ENCODE measurements at places on chromosomes 7 and 10.

GRCh38 chr7:71488308-71488707 is 356.4 kb downstream of the GALNT17 start:
- no peak for DNase-seq

DNA sequence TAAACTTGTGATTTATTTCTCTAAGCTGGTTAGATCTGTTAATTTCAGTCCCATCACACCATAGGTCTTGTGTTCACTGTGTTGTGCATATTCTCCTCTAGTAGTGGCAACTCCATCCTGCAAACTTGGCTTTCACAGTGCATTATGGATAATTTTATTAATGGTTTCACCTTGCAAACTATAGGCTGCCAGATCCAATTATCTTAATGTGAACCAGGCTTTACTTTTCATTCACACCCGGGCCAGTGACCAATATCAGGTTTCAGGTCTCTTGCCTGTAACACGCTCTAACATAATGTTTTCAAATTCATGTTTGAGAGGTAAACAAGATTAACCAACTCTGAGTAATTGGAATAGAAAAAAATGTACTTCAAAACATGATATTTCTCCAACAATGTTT is 1293.0 kb downstream of the REEP3 start:
- DNase-seq: no peak

- no peak for DNase-seq
Measured at GRCh38 chr10:119479532-119479931, 63.0 kb downstream of the RGS10 start.

DNA sequence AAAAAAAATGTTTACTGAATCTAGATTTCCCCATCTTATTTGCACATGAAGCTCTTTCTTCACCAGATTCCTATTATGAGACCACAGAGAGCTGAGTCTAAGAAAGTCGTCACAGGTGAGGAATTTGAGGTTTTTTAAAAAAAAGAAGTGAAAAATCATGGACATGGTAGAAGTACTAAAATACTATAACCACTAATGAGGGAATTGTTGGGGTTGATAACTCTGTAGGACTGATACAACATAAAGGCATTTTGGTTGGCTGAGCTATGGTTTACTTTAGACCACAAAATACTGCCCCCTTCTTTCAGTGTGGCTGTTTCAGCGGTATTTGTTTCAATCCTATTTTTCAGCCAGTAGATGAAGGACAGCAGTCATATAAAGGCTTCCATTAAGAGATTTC is 1111.3 kb downstream of the TYW1 start:
- DNase-seq: no peak

GRCh38 chr7:10802526-10802925 is 171.1 kb upstream of the PHF14 start:
- no peak for DNase-seq

DNA sequence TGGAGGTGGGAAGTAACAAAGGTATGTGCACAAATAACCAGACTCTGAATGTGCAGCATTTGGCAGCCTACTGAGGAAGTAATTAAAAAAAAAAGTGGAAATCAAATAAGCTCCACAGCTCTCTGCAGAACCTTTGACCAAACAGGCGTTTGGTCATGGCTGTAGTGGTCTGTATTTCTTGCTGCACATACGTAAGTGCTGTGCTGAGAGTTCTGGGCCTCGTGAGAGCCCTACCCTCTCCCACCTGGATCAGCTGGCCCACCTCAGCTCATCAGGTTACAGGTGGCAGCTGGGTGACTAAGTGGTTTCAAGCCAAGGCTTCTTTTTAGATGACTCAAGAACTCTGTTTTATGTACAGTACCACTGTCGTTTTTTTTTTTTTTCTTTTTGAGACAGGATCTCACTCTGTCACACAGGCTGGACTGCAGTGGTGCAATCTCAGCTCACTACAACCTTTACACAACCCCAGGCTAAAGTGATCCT is 178.2 kb upstream of the KLF6 start:
- DNase-seq: no peak

DNA sequence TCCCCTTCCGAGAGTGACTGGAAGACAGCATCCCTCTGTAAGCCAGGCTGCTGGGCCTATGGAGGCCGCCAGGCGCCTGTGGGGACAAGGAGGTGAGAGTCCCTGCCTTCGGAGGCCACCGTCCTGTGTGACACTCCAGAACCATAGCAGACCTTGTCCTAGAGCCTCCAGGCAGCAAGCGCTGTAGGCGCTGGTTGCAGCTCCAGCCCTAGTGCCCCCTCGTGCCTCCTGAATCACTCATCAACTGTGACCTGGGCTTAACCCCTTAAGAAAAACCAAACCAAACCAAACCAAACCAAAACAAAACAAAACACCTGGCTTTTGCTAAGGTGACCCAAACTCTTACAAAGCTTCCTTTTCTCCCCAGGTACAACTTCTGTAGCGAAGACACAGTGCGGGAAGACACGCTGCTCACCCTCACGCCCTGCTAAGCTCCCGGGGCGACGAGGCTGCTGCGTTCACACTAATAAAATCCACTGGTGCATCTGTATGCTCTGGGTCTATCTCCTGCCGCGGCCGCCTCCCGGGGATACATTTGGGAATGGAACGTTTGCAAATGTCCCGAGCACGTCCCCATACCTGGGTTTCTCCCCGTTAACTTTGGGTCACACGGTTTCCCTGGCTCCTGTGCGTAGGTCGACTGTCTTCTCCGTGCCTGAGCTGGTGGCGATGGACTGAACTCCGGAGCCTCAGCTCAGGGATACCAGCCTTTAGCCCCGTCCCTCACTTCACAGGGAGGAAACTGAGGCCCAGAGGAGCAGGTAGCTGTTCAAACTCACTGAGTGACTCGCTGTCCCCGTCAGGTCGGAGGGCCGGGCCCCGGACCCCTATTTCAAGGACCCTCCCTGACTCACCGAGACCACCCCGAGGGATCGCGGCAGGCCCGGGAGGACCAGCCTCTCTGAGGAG is 11.8 kb upstream of the PNLIPRP2 start:
- no peak for DNase-seq

GRCh38 chr10:121155742-121156474 is 304.7 kb downstream of the WDR11 start:
- DNase-seq: no peak

GRCh38 chr10:75612904-75613684 is 181.7 kb downstream of the LRMDA start:
- no peak for DNase-seq

DNA sequence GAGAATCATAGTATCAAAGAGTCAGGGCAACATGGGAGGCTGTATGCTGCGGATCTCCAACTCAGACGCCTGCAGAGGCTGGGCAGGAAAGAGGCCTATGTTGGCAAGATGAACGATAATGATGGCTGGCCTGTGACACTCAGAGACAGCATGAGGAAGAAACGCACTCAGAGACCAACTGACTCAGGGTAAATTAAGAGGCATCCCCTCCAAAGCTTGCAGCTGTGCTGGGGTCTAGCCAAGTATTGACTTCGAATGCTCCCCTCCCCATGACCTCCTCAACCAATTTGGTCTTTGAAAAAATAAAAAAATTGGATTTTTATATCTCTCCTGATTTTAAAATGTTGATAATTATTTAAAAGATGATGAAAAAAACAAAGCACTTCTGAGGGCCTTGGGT is 718.9 kb downstream of the GRID1 start:
- DNase-seq: no peak

- DNase-seq: no peak
Measured at GRCh38 chr10:118521415-118522117, 73.9 kb downstream of the PRLHR start.

DNA sequence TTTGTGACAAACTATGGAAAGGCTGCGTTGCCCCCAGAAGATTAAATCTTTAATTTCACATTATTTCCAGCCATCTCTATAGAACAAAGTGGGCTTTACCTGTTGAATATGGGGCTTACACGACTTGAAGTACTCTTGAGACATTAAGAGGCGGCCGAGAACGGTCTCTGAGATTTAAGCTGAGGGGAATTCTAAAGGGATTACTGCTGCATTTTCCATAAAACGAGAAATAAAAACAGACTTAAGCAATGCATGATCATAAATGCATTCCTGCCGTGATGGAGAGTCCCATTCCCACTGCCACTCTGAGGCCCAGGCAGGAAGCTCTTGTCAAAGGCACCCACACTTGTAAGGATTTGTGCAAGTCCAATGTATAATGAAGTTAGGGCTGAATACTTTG is 329.7 kb upstream of the SHH start:
- no peak for DNase-seq

- no peak for DNase-seq
Measured at GRCh38 chr10:17349717-17350116, 104.7 kb downstream of the ST8SIA6 start.
